ENCODE measurements at places on chromosomes 2 and 18.
A peak's percentile ranks its signal among the peaks of the same experiment; 100 is the strongest.

GRCh38 chr2:216502381-216503158, 3.9 kb downstream of the RPL37A start:
- DNase-seq = no peak

GRCh38 chr2:96844405-96844808, 586 bp upstream of the ANKRD23 start:
- DNase-seq = no peak

- no peak for DNase-seq
Measured at GRCh38 chr2:224764565-224765236, 48.5 kb upstream of the CCDC195 start.

GRCh38 chr2:25885933-25886332, 7.6 kb upstream of the ASXL2 start:
- peak; percentile 78 for DNase-seq

GRCh38 chr18:48935433-48935774, 15.4 kb downstream of the SMAD7 start:
- no peak for DNase-seq

- DNase-seq = no peak
Measured at GRCh38 chr2:75790121-75790813, 79.6 kb upstream of the GCFC2 start.

DNA sequence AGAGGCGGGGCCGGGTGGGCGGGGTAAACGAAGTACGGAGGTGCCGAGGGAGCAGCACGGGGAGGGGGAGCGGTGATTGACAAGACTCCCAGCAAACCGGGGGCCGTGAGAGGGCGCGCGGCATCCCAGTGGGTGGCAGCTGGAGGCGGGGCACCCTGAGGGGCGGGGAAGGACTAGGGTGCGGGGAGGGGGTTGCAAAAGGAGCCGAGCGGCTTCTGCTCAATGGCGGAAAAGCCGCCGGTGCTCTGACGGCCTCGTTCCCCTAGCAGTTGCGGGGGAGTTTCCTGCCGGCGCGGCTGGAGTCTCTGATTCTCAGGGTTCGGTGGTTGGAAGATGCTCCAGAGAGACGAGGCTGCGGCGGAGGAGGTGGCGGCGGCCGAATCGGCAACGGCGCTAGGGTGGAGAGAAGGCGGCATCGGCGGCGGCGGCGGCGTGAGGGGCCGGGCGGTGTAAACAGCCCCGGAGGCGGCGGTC, at the start of gene PPM1B:
PPM1B (plus strand) TSS at position 195 of the 474 bp plus-strand sequence. CDS start 32,325 bp downstream, outside the sequence.
- no peak for DNase-seq

DNA sequence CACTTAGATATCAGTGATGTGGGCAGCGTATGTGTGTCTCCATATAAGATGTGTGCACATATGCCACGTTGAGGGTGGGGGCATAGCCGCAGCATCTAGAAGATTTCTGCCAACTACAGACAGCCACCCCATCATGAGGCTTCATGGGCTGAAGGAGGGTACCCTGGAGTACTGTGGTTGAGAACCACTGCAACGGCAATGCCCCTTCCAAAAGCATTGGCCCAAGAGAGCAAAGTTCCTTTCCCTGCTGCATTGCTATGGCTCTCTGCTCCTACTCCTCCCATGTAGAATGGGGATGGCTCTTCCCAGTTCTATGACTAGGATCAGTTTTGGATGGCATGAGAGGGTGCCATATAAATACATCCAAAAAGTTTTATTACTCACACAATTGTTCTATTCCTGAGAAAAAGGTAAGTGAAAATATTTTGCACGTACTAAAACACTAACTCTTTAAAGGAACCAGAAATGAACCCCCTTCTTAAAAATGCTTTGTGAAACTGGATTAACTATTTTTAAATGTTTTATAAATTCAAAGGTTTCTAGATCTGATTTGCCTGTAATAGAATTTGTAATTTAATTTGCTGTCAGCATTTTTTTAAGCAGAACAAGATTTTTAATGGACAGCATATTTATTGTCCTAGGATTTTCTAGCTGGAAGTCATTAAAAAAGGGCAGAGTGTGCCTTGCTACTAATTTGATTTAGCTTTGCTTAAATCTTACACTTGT, 4.4 kb upstream of the RPL31 start:
- no peak for DNase-seq

DNA sequence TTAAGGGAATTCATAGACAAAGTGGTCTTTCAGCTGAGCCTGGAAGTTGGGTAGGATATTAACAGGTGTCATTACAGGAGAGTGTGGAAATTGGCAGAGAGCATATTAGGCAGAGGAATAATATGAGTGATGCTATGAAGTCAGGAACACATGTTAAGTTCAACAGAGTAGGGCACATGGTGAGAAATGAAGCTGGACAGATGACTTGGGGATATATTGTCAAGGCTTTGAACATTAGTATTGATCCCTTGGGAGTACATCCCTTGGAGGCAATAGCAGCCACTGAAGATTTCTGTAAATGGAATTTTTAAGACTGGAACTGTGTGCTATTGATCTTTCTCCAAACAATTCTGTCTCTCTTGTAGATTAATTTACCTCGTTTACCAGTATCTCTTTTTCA, 170.7 kb downstream of the SCG2 start:
- DNase-seq = no peak

DNA sequence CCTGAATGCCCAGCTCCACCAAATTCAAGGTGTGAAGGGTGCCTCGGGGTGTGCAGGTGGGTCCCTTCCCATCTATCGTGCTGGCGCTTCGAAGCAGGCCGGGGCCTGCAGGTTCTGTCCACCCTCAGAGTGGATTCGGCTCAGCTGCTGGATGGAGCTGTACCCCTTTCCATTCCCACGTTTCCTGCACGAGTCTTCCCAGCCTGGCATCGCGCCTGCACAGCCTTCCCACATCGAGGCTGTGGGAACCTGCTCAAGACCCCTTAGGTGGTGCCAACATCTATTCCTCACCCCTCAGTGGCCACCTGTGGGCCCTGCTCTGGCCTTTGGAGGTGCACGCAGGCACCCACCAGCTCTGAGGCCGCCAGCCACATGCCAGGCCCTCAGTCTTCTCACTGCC, 65.7 kb downstream of the PDCL3 start:
- DNase-seq = no peak

Measured in urothelium cell line (cell line).